ENCODE measurements at places on chromosomes 5 and 9.

DNA sequence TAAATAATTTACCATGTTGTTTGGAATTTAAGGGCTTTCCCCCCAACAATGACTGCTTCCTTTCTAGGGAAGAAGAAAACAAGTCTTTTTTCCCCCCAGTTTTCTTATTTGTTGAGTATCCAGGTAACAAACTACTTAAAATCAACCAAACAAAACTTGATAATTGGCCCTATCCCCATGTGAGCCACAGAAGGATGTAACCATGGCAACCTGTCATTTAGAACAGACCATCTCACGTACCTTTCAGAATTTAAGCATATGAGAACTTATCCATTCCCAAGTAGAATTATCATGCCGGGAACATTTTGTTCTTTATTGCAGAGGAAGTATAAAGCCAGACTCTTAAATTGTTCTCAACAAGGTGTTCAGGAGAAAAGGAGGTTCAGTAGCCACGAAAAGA, 392.3 kb downstream of the CETN3 start:
- no peak for DNase-seq

GRCh38 chr9:89026876-89027275, 35.6 kb downstream of the S1PR3 start:
- no peak for DNase-seq

- no peak for DNase-seq
Measured at GRCh38 chr5:6827526-6828219, 114.4 kb downstream of the TENT4A start.

DNA sequence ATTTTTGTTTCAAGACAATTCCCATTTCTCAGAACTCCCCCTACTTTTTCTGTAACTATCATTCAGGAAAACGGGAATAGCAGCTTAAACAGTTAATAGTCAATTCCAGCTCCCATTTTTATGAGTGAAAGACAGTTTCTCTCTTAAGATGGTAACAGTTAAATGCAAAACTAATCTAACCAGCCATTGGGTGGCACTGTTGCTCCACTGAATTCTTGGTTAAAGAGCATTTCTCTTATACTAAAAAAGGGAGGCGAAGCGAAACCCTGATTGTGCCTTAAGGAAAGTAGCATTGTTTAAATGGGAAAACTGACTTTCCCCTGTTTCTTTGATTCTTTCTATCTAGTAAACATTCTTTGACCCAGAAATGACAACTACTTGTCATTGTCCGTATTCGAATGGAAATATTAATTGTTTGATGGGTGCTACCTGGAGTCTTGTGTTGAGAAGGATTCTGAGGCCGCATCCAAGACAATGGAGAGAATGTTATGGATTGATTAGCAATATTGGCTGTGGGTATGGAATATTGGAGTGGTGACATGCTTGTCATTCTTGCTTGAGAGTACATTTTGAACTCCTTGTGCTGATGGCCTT, 507.8 kb downstream of the MAT2B start:
- DNase-seq = no peak

GRCh38 chr9:5364294-5365024, 24.8 kb upstream of the RLN1 start:
- no peak for DNase-seq

GRCh38 chr5:32241034-32241783, 67.1 kb upstream of the GOLPH3 start:
- DNase-seq = no peak
